T-cell (primary cell): ENCODE measurements at places on chromosomes 2 and 18. TPM values are rescaled to one million over a fixed set of nuclear protein-coding genes. Genes with fewer than 3 reads are reported as not detected.

The PLB1 gene
- total RNA-seq: 2.5 TPM

GRCh38 chr2:44707945-44708660 lies 233.4 kb upstream of the SIX3 start:
- H3K27ac ChIP-seq: no peak overlapping the region
- DNase-seq: no peak
- H3K27me3 ChIP-seq: no peaks in the 10 kb centered on the region
- no peaks in the 10 kb centered on the region for H3K36me3 ChIP-seq

GRCh38 chr18:60568220-60568619 lies 195.6 kb upstream of the MC4R start:
- H3K27me3 ChIP-seq: no peaks in the 10 kb centered on the region
- H3K36me3 ChIP-seq: no peaks in the 10 kb centered on the region
- H3K27ac ChIP-seq: no peak overlapping the region
- no peaks in the 10 kb centered on the region for H3K4me1 ChIP-seq
- no peak overlapping the region for H3K4me3 ChIP-seq

- H3K36me3 ChIP-seq: no peaks in the 10 kb centered on the region
- peak overlapping the region; percentile 19 for H3K27ac ChIP-seq
- DNase-seq: no peak
- H3K4me1 ChIP-seq: no peaks in the 10 kb centered on the region
- H3K27me3 ChIP-seq: peaks cover 4% of the 10 kb centered on the region
- H3K4me3 ChIP-seq: no peak overlapping the region
Measured at GRCh38 chr2:47751856-47752414, 31.0 kb upstream of the MSH6 start.

DNA sequence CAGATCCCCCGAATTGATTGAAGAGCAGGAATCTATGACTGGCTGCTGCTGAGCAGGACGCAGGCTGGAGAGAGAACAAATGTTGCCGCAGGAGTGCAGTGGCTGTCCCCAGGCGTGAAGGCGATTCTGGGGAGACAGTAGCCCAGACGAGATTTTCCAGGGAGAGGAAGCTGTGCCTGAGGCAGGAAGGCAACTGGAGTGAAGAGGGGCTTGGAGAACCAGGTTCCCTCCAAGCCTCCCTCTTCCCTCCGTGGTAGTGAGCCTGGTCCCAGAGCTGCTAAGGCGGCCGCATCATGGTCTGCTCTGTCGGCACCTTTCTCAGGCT lies 1.3 kb upstream of the NPPC start:
- H3K27me3 ChIP-seq: no peaks in the 10 kb centered on the region
- H3K27ac ChIP-seq: no peak overlapping the region
- no peak overlapping the region for H3K4me3 ChIP-seq

GRCh38 chr2:81304154-81304830 lies 999.7 kb upstream of the LRRTM1 start:
- no peaks in the 10 kb centered on the region for H3K4me1 ChIP-seq
- no peaks in the 10 kb centered on the region for H3K27me3 ChIP-seq
- no peak for DNase-seq
- H3K4me3 ChIP-seq: no peak overlapping the region
- H3K36me3 ChIP-seq: no peaks in the 10 kb centered on the region

GRCh38 chr2:31193806-31194205 lies 23.5 kb downstream of the CAPN14 start:
- no peaks in the 10 kb centered on the region for H3K4me1 ChIP-seq
- no peaks in the 10 kb centered on the region for H3K36me3 ChIP-seq
- no peak overlapping the region for H3K4me3 ChIP-seq

DNA sequence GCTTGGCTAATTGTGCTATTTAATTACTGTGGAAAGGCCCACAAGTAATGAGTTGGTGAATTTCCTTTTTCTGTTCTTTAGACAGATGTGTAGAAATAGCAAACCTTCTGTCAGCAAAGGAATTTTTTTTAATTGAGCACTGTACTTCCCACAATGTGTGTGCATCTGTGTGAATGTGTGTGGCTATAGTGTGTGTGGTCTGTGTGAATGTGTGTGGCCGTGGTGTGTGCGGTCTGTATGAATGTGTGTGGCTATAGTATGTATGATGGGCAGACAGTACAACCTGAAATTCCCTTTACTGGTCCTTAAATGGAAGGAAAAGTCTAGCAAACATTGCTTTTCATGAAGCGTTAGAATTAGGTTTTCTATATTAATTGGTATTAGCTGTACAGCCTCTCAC lies 203.5 kb upstream of the TPO start:
- H3K27ac ChIP-seq: no peak overlapping the region
- DNase-seq: no peak
- no peaks in the 10 kb centered on the region for H3K36me3 ChIP-seq
- no peak overlapping the region for H3K4me3 ChIP-seq
- H3K4me1 ChIP-seq: no peaks in the 10 kb centered on the region

DNA sequence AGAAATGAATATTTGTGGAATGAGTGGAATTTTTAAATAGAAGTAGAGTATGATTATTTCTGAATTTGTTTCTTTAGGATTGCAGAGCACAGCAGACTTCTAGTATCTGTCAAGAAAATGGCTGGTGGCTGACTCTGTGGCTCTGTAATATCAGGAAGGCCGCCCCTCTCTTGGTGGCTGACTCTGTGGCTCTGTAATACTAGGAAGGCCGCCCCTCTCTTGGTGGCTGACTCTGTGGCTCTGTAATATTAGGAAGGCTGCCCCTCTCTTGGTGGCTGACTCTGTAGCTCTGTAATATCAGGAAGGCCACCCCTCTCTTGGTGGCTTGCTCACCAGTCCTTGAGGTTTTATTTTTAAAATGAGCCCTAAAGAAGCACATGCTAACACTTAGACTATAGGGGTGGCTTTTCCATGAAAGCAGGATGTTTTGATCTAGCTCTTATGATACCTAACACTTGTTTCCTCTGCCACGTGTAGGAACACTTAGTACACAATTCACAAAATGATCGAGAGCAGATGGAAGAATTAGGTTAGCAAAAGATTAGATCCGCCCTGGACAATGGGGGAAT lies 85.1 kb upstream of the TTC39C start:
- no peaks in the 10 kb centered on the region for H3K27me3 ChIP-seq
- H3K36me3 ChIP-seq: no peaks in the 10 kb centered on the region
- no peak overlapping the region for H3K4me3 ChIP-seq
- peak overlapping the region; percentile 70 for H3K27ac ChIP-seq

The COPS9 gene
- 86.2 TPM for total RNA-seq

DNA sequence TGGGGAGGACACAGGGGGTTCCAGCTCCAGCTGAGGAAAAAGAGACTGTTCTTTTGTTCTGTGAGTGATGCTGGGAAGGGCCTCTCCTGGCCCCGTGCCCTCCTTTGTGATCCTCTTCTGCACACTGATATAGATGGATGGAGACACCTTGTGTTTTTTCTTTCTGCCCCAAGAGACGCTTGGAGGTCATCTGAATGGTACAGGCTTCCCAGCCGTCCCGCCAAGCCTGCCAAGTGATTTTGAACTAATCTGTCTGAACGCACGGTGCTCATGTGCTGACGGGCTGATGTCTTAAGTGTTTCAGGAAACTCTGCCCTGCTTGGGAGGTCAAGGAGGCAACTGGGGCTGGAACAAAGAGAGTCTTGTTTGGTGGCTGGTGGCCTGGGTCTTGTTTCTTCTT lies 57.5 kb downstream of the KIF5C start:
- H3K4me3 ChIP-seq: no peak overlapping the region
- no peak overlapping the region for H3K27ac ChIP-seq
- H3K27me3 ChIP-seq: no peaks in the 10 kb centered on the region
- no peak for DNase-seq
- H3K4me1 ChIP-seq: no peaks in the 10 kb centered on the region

DNA sequence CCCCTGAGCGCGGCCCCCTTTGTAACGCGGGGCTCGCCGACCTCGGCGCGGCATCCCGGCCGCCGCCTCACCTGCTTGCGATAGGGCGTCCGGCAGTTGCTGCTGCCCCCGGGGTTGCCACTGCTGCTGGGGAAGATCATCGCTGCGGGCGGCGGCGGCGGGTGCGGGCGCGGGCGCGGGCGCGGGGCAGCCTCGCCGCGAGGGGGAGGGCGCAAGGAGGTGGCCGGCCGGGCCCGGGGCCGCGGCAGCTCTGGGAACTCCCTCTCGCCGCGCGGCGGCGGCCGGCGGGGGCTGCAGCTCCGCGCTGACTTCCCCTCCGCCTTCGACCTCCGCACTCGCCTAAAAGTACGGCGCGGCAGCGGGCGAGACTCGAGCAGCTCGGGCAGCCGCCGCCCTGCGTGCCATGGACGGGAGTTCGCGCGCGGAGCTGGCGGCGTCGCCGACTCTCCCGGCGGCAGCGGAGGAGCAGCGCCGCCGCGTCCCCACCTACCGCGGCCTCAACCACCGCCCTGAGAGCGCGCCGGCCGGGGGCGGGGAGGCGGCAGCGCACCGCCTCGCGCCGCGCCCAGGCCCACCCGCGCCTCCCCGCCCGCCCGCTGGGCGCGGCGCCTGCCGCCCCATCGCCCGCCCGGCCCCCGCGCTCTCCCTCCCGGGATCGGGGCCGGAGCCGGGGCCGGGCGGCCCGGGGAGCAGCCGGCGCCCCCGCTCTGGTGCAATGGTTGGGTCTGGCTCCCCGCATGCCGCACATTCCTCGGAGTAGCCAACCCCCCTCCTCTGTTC lies 86.0 kb downstream of the RBMS1 start:
- no peaks in the 10 kb centered on the region for H3K36me3 ChIP-seq
- peak overlapping the region; percentile 58 for H3K4me3 ChIP-seq
- no peaks in the 10 kb centered on the region for H3K27me3 ChIP-seq
- peak; percentile 47 for DNase-seq

DNA sequence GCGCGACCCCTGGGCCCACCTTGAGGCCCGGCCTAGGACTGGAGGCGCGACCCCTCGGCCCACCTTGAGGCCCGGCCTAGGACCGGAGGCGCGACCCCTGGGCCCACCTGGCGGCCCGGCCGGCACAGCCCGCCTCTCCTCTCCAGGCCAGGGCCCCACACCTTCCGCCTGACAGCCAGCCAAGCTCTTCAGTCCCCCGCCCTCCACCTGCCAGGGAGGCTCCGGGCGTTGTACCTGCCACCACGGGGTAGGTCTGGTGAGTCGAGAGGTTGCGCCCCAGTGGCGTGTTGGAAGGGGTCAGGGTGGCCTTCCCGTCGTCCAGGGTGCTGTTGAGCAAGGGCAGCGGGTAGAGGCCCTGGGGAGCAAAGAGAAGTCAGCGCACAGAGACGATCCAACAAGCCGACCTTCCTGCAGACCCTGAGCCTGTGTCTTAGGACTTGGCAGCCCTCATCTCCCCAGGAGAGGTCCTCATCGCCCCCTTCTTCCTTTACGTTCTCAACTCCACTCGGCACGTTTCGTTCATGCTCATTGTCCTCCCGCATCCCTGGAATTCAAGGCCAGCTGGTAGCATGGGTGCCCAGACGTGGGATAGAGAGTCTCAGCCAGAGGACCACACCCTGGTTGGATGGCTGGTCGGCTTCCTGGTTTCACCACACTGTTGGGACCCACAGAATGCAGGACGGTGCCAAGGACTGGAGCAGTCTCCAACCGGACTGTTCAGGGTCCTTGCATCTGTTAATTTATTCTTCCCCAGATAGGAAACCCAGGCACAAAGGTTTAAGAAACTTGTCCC lies 42.2 kb downstream of the PAX8 start:
- no peak overlapping the region for H3K4me3 ChIP-seq
- H3K27me3 ChIP-seq: peaks cover 7% of the 10 kb centered on the region
- no peak overlapping the region for H3K27ac ChIP-seq
- no peak for DNase-seq
- H3K4me1 ChIP-seq: no peaks in the 10 kb centered on the region
- H3K36me3 ChIP-seq: no peaks in the 10 kb centered on the region
